ENCODE measurements at places on chromosomes 6 and 20. TPM values are rescaled to one million over a fixed set of nuclear protein-coding genes. Genes with fewer than 3 reads are reported as not detected.

- no peak for DNase-seq
These were observed 71.0 kb upstream of the FAM83B start for GRCh38 chr6:54775576-54775975.

The BHLHE23 gene
- not detected for total RNA-seq

DNA sequence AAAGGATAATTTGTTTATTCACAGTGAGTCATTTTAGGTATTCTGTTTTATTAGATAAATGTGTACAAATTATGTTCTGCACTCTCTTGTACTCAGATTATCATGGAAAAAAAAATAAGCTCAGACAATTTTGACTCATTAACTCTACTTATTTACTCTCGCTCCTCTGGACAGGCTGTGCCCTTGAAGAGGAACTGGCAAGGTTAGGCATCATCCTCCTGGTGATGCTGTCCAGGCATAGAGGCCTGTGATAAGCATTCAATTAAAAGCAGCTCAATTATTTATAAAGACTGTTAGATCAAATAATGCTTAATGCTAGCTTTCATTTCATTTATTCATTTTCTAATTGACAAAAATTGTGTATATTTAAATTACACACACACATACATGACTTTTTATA lies 518.5 kb downstream of the TENT5A start:
- no peak for DNase-seq

GRCh38 chr20:61731363-61732181 lies 334.1 kb downstream of the TAF4 start:
- DNase-seq: no peak

DNA sequence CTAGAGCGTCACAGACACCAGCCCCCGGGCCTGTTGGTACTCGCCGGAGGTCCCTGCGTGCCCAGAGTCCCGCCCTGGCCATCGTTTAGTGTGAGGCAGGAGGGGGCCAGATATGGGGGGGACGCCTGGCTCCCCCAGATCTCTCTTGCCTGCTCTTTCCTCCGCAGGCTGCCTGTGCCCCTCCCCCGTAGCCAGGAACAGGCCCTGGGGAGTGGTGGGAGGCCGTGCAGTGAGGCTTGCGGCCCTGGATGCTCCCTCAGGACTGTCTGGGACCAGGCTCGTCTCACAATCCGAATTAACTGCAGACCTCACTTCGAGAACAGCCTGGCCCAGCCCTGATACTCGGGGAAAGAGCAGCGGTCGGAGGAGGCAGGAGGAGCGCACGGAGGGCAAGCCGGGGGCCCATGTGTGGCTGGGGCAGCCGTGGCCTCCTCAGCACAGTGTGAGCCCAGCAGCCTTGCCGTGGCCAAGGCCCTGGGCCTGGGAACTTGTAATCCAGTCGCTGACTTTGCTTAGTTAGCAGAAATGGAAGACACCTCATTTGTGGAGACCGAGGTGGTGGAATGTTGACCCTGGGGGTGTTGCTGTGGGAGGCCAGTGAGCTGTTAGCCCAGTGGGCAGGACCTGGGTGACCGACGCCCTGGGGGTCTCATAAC lies 28.7 kb downstream of the FRMD1 start:
- DNase-seq: no peak

GRCh38 chr6:17758119-17758518 lies 51.4 kb upstream of the NUP153 start:
- no peak for DNase-seq

GRCh38 chr6:141437685-141438084 lies 695.0 kb upstream of the GJE1 start:
- no peak for DNase-seq

The COL11A2 gene
- total RNA-seq: 5.7 TPM

DNA sequence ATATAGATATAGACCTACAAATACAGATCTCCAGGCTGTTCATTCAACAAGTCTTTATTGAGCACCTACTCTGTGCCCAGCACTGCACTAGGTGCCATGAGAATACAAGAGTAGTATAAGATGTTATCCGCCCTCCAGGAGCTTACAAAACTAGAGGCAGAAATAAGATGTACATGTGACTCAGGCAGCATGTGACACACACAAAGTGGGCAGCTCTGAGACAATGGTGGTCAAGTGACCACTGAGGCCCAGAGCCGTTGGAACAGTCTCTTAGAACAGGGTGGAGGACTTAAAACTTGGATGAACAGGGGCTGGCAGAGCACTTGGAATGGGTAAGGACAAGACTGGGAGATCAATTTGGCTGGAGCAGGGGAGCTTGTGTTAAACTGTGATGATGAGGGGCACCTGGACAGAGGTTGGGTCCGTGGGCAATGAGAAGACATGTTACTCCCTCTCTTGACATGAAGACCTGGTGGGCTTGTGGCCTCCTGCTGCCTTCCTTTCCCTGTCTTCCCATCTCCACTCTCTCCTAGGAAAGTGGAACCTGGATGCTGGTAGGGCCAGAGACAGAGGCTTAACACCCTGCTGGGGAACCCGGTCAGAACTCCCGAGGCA lies 21.2 kb downstream of the TRIM15 start:
- no peak for DNase-seq

The KCNB1 gene
- 9.8 TPM for total RNA-seq

The TFAP2A gene
- 6.7 TPM for total RNA-seq

The ESR1 gene
- 0.72 TPM for total RNA-seq

DNA sequence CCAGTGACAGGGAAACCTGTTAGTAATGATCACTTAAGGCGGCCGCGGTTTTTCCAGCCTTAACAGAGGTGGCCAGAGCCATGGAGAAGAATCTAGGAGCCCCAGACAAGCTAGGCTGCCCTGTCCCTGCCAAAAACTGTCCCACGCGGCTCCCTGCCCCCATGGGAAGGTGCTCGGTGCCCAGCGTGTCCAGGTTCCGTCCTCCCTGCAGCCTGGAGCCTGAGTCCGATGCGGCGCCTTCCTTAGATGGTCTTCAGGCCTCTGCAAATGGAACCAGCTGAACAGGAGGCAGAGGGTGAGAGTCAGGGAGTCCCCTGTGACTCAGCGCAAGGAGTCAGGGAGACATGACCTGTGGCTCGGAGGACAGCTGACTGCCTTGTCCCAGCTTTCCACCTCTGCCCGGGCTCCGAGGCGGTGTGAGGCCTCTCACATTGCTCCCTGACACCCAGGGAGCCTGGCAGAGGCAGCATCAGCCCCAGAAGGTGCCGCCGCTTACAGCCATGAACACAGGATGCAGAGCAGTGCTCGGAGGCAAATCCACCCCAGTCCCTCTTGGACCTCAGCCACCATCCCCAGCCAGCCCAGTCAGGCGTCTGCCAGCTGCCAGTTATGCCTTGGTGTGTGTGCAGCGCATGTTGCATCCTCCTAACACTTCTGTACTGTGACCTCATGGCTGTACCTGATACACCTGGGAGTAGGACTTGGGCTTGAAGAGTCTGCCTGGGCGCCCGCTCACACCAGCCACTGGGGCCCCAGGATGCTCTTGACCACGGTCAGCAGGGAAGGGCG lies 377.7 kb downstream of the CDH4 start:
- peak; percentile 81 for DNase-seq

The METTL24 gene
- 3.5 TPM for total RNA-seq

- DNase-seq: no peak
These were observed 282.8 kb downstream of the RNGTT start for GRCh38 chr6:88680654-88681053.

- peak; percentile 17 for DNase-seq
These were observed 9.7 kb upstream of the FBXL4 start for GRCh38 chr6:98957450-98957849.

DNA sequence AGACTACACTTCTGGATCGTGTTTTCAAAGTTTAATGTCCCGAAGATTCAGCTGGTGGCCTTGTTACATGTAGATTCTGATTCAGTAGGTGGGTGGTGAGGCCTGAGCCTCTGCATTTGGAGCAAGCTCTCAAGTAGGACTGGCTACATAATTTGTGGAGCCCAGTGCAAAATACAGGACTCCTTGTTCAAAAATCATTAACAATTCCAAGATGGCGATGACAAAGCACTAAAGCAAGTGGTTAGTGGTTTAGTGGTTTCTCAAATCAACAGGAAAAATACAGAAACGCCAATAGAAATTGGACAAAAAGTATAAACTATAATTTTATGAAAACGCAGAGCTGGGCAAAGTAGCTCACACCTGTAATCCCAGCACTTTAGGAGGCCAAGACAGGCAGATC lies 133.7 kb upstream of the STMND1 start:
- DNase-seq: no peak

The MUCL3 gene
- total RNA-seq: not detected

The EYS gene
- 1.0 TPM for total RNA-seq

- no peak for DNase-seq
These were observed 24.6 kb upstream of the GTSF1L start for GRCh38 chr20:43751167-43752050.

GRCh38 chr20:50067461-50067860 lies 45.5 kb downstream of the UBE2V1 start:
- no peak for DNase-seq

The IPCEF1 gene
- 1.0 TPM for total RNA-seq

The HSPA1L gene
- total RNA-seq: 4.5 TPM

- DNase-seq: no peak
These were observed 146.9 kb downstream of the PRKN start for GRCh38 chr6:162580619-162581018.

GRCh38 chr6:156826290-156826955 lies 49.2 kb downstream of the ARID1B start:
- no peak for DNase-seq

DNA sequence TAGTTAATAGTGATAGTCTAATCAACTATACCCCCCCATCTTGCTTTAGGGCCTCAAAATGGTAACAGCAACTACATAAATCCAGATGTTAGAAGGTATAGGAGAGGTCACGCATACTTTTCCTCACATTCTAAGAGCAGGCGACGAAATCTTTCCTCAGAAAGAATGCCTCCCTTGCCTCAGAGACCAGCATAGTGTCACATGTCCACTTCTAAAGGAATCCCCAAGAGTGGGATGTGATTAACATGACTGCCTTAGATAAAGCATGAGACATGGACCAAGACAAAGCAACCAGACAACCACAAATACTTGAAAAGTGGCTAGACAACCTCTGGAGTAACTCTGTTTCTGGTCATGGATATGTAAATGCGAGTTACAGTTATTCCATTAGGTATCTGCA lies 710.7 kb downstream of the EYS start:
- no peak for DNase-seq

DNA sequence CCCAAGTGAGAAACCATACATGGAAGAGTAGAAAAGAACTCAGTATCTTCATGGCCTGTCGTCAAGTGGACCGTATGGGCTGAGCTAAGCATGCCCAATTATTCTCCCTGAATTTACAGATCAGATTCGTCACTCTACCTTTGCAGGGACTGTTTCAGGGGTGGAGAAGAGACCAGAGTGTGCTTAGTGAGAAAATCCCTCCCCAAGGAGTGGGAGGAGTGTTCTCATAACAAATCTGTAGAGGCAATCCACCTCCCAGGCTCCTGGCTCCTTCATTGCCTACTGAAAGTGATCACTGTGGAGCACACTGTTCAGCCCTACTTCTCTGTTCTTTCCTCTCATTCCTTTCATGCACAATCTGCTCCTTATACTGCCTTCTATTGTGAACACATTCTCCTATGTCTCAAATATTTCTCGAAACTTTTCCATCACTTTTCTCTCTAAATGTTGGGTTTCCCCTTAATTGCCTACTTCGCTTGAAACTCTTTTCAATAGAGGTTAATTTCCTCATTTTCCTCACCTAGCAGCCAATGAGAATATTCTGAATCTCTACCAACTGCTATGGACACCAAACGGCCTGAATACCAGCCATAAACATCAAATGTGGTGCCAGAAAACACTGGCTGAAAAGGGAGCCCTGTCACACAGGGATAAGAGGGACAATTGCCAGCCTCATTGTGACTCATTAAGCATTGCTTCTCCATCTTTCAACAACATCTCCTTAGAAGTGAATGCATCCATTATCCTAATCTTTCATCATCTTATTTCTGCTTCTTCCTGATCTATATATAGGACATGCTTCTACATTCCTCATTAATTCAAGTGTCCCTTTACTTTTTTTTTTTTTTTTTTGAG lies 398.3 kb downstream of the UTRN start:
- no peak for DNase-seq

GRCh38 chr6:146028252-146028795 lies 538 bp upstream of the GRM1 start:
- DNase-seq: peak; percentile 83

- DNase-seq: peak; percentile 28
These were observed 18.3 kb downstream of the CHRNA4 start for GRCh38 chr20:63342561-63343459.

The PDYN gene
- total RNA-seq: not detected

- no peak for DNase-seq
These were observed 5.3 kb downstream of the NAA20 start for GRCh38 chr20:20022498-20022897.

The KIF3B gene
- 16.3 TPM for total RNA-seq

DNA sequence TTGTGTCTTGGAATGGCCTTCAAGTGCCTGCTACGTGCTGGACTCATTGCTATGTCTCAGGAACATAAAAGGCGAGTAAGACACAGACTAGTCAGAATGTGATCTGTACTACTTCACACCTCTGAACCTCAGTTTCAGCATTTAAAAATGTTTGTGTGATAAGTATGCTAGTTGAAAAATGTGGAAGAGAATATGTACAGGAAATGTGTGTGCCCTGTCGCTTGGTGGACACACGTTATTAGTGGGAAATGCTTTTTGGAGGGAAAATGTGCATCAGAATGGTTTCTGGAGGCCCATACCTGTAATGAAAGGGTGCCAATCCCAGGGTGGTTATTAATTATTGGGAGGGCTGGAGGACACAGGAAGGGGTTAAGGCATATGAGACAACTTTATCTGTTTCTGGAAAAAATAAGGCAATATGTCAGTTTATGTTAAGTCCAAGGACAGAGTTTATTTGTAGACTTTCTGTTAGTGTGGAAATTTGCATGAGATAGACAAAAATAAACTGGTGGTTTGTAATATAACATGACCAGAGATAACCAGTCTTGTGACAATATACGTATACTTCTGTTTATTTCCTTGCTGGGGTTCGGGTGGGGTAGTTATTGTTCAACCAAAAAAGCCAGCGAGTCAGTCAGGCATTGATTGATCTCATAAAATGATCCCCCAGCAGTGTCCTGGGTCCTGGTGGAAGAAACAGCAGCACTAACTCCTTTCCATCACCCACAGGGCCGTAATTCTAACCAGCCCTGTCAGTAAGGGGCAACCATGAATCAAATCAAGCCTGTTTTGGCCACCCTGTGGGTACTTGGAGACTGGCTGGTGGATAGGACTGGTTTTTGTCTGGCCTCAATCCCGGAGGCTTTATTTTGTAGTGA lies 117.9 kb downstream of the JARID2 start:
- no peak for DNase-seq

- DNase-seq: no peak
These were observed 20.3 kb downstream of the TRAF3IP2 start for GRCh38 chr6:111585241-111585973.

- DNase-seq: no peak
These were observed 29.1 kb upstream of the SGK1 start for GRCh38 chr6:134346932-134347545.

DNA sequence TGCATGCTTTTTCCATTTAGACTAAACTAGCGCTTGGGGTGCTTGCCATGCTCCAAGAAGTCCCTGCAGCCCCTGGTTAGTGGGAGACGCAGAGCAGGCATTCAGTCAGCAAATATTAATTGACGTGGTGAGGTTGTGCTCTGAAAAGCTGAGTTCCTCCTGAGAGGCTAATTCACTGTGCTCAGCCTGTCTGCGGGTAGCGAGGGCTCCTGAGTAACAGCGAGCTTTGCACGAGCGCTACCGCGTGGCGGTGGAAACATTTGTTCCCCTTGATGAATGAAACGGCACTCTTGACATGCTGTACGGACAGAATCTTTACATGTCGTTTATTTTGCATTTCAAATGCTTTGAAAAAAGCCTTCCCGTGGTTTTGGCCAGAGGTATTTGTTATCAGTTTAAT lies 170.6 kb upstream of the AGPAT4 start:
- DNase-seq: peak; percentile 57
